ENCODE measurements at places on chromosomes 2 and 18.

GRCh38 chr2:181466661-181467576 is 9.7 kb downstream of the ITGA4 start:
- peak; percentile 91 for DNase-seq

- DNase-seq, result no peak
These were observed 37.1 kb downstream of the LRRC30 start for GRCh38 chr18:7267973-7268372.

DNA sequence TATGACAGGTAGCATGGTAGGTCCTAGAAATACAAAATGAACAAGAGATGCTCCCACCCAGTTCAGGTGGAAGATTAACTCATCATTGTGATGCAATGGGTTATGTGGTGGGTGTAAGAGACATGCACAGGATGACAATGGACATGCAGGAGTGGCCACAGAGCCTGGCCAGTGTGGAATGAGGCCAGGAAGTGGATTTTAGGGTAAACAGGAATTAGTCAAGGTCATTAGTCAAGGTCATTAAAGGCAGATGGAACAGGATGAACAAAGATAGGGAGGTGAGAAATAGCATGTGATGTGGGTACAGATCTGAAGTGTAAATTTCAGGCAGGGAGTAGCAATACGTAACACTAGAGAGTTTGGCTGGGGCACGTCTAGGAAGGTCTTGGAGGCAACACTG is 15.6 kb upstream of the SERTAD2 start:
- DNase-seq, result no peak

DNA sequence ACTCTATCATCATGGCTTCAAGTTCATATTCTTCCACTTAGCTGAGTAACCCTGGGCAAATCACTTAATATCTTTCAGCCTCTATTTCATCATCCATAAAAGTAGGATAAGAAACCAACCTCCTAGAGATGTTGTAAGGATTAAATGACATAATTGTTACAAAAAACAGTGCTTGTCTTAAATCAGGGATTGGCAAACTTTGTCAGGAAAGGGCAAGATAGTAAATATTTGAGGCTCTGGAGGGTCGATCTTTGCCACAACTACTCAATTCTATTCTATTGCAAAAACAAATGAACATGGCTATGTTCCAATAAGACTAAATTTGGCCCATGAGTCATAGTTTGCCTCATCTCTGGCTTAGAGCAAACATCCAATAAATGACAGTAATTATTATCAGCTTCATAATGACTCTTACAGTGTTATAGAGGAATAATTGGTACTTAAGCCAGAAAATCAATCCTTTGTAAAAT is 184.7 kb downstream of the SATB2 start:
- DNase-seq, result no peak

Data from activated effector memory CD4-positive, alpha-beta T cell treated with anti-CD3 and anti-CD28 coated beads, Interleukin-2, amount 50 U/mL, for 16 hours (primary cell).